ENCODE measurements at places on chromosomes 2 and 18. TPM values are rescaled to one million over a fixed set of nuclear protein-coding genes. Genes with fewer than 3 reads are reported as not detected.

DNA sequence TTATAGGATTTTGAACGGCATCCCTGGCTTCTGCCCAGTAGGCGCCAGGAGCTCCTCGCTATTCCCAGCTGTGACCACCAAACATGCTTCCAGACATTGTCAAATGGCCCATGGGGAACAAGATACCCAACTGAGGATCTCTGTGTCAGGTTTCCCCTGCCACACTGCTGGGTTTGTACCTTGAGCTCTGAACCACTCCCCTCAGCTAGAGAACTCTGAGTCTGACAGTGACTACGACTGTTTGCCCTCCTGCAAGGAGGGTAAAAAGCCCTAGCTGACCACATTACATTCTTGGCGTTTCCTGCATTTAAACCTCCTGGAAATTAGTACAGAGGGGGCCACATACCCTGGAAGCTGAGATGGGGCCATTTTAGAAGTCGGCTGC is 12.4 kb downstream of the LRRFIP1 start:
- H3K4me3 ChIP-seq = no peak overlapping the region
- DNase-seq = no peak
- peaks cover 6% of the 10 kb centered on the region for H3K4me1 ChIP-seq

DNA sequence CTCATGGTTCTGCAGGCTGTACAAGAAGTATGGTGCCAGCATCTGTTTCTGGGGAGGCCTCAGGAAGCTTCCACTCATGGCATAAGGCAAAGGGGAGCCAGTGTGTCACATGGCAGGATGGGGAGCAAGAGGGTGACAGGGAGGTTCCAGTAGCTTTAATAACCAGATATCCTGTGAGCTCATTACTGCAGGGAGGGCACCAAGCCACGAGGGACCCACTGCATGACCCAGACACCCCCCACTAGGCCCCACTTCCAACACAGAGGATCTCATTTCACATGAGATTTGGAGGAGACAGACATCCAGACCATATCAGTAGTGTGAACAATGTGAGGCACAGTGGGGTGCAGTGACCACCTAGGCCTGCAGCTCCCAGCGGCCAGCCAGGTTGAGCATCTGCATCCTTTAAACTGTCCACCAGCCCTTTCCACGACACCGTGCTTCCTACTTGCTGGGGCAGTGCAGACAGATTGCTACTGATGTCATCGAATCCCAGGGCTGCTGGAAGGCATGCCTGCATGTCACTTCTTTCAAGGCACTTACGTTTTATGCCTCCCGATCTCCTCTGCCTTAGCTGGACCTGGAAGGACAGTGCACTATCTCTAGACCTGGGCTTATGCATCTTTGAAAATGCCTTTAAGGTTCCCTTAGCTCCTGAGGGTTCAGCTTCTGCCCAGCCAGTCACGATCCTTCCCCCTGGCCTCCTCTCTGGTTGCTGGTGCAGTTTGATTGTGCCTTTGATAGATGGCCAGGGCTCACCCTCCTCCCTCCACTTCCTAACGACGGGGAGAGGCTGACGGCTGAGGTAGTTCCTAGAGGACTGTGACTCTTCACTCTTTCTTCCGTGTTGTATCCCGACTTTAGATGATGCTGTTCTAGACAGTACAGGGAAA is 174.3 kb downstream of the FAM210A start:
- H3K4me3 ChIP-seq = no peak overlapping the region
- H3K36me3 ChIP-seq = peaks cover 16% of the 10 kb centered on the region
- peaks cover 20% of the 10 kb centered on the region for H3K4me1 ChIP-seq
- H3K27me3 ChIP-seq = no peaks in the 10 kb centered on the region

- H3K27ac ChIP-seq = no peak overlapping the region
- no peaks in the 10 kb centered on the region for H3K27me3 ChIP-seq
- no peak for DNase-seq
- no peaks in the 10 kb centered on the region for H3K4me1 ChIP-seq
- H3K36me3 ChIP-seq = no peaks in the 10 kb centered on the region
Measured at GRCh38 chr18:7749510-7749981, 182.4 kb downstream of the PTPRM start.

ELOA2 gene
- not detected for total RNA-seq

GRCh38 chr2:157864857-157865430 is 11.2 kb downstream of the ACVR1 start:
- H3K4me1 ChIP-seq = peaks cover 25% of the 10 kb centered on the region
- H3K27ac ChIP-seq = no peak overlapping the region
- DNase-seq = no peak
- H3K4me3 ChIP-seq = no peak overlapping the region
- H3K27me3 ChIP-seq = no peaks in the 10 kb centered on the region
- peaks cover 5% of the 10 kb centered on the region for H3K36me3 ChIP-seq

DNA sequence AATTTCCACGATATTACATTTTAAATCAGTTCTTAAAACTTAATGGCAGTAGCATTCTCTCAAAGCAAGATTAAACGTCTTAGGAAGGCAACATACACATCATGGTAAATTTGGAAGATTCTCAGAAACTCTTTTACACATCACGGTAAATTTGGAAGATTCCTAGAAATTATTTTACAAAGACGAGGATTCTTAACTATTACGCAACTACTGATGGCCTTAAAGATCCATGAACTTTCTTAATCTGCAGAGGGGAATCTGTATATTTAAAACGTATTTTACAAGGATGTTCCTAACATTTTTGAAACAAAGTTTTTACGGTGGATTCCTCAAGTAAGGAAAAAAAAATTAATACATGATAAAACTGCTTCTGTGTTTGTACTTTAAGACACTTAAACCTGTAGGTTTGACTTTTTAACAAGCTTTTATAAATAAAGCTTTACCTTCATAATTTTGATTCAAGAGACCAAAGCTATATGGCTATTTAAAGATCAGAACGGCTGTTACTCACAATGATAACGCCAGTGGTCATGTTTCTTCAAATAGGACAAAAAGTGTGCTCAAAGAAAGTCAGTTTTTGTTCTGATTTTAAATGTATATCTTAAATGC is 1.7 kb downstream of the ATF2 start:
- peaks cover 9% of the 10 kb centered on the region for H3K36me3 ChIP-seq
- H3K27ac ChIP-seq = peak overlapping the region; percentile 99
- H3K4me1 ChIP-seq = peaks cover 44% of the 10 kb centered on the region
- peak overlapping the region; percentile 89 for H3K4me3 ChIP-seq
- DNase-seq = no peak

B4GALT6 gene
- 2.4 TPM for total RNA-seq

All from activated CD8-positive, alpha-beta T cell treated with anti-CD3 and anti-CD28 coated beads for 36 hours (primary cell).